ENCODE measurements at places on chromosomes 7 and 10.

DNA sequence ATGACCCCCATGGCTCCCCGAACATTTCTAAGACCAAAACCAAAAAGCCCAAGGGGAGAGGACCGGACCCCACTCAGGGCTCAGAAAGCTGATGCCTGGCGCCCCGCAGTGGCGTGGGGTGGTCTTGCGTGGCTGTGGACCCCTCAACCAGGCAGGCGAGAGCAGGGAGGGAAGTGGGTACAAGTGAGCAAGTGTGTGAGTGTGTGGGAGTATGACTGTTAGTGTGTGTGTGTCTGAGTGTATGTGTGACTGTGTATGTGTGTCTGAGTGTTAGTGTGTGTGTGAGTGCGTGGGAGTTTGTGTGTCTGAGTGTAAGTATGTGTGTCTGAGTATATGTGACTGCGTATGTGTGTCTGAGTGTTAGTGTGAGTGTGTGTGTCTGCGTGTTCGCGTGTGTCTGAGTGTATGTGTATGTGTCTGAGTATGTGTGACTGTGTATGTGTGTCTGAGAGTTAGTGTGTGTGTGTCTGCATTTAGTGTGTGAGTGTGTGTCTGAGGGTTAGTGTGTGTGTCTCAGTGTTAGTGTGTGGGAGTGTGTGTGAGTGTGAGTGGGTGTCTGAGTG, 34.0 kb upstream of the INSIG1 start:
- no peaks in the 10 kb centered on the region for H3K4me1 ChIP-seq
- no peaks in the 10 kb centered on the region for H3K36me3 ChIP-seq
- H3K27ac ChIP-seq, result no peak overlapping the region
- H3K27me3 ChIP-seq, result no peaks in the 10 kb centered on the region

- H3K27ac ChIP-seq, result no peak overlapping the region
- no peaks in the 10 kb centered on the region for H3K27me3 ChIP-seq
- no peaks in the 10 kb centered on the region for H3K4me1 ChIP-seq
- no peak for DNase-seq
- H3K36me3 ChIP-seq, result no peaks in the 10 kb centered on the region
Measured at GRCh38 chr7:128275681-128276080, 34.6 kb downstream of the LEP start.

DNA sequence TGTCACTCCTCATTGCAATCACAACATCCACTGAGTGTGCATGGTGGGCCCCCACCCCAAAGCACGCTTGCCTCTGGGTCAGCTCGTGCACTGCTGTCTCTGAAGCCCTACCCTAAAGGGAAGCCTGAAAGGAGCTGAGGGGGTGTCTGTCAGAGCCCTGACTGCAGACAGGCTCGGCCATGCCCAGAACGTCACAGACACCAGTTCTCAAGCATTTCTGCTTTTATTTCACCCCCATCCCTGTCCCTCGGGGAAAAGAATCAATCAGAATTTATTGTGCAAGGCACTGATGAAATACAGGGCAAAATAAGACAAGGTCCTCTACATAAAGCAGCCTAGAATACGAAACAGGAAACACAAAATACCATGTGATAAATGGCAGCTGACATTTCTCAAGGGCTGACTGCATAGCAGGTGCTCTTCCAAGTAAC, 231.8 kb downstream of the WDR37 start:
- no peaks in the 10 kb centered on the region for H3K27me3 ChIP-seq
- no peak overlapping the region for H3K4me3 ChIP-seq
- no peaks in the 10 kb centered on the region for H3K36me3 ChIP-seq
- no peaks in the 10 kb centered on the region for H3K4me1 ChIP-seq
- H3K27ac ChIP-seq, result no peak overlapping the region

DNA sequence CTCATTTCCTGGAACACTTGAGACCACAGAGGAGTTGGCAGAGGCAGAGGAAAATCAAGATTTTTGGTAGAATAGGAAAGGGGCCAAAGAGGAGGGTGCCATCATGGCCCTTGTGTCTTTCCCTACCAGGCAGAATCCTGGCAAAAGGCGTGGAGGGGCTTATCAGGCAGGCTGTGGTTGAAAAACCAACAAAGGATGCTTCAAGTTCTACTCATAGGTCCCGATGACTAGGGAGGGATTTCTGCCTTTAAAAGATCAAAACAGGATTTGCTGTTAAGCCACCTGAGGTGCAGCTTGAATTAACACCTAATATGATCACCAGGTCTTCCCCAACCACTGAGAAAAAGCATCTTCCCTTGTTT, 45.7 kb downstream of the BPGM start:
- H3K4me3 ChIP-seq, result no peak overlapping the region
- H3K4me1 ChIP-seq, result peaks cover 7% of the 10 kb centered on the region
- H3K36me3 ChIP-seq, result no peaks in the 10 kb centered on the region
- no peak for DNase-seq
- H3K27me3 ChIP-seq, result no peaks in the 10 kb centered on the region

Measured in uterus (tissue), 4 donors.